ENCODE measurements at places on chromosomes 1 and 21.

GRCh38 chr1:6538956-6539355, 15.4 kb downstream of the NOL9 start:
- DNase-seq, result no peak

DNA sequence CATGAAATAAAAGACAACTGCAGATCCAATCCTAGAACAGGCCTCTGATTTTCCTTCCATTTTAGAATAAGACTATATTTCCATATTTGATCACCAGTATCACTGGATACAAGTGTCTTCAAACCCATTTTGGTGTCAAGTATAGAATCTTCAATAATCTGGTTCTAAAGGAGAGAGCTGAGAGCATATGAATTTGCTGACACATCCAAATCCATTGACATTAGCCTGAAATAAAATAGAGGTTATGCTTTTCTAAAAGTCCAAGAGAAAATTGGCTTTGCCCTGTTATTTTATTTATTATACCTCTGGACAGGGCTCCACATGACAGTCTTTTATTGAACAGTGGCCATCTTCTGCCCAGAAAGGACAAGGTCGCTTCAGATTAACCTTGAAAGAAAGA, 28.6 kb downstream of the ERO1B start:
- no peak for DNase-seq

- peak; percentile 73 for DNase-seq
These were observed 68.0 kb downstream of the TEX35 start for GRCh38 chr1:178580876-178581275.

DNA sequence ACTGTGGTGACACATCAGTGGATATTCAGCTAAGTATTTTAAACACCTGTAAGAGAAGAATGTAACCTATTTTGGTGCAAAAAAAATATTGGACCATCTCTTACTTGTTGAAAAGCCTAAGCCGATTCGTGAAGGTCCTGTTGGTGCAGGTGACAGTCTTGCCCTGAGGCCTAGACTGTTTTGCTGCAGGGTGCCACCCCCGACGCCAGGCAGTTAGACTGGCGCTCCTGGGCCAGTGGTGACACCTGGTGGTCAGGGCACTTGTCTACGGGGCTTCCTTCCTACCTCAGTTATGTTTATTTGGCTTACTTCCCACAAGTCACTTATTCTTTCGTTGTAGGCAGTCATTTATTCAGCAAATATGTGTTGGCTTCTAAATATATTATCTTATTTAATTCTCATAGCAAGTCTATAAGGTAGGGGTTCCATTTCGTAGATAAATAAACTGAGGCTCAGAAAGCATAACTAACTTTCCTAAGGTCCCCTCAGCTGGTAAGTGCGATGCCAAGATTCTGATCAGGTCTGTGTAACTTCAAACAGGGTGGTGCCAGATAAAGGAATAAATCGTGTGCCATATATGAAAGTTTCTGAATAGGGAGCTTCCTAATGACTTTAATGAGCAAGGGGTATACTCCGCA, 1.9 kb downstream of the EEIG2 start:
- peak; percentile 90 for DNase-seq

- DNase-seq, result no peak
These were observed 74.2 kb downstream of the PTPN14 start for GRCh38 chr1:214476986-214477870.

- no peak for DNase-seq
These were observed 44.1 kb downstream of the SLC5A9 start for GRCh38 chr1:48266576-48266975.

DNA sequence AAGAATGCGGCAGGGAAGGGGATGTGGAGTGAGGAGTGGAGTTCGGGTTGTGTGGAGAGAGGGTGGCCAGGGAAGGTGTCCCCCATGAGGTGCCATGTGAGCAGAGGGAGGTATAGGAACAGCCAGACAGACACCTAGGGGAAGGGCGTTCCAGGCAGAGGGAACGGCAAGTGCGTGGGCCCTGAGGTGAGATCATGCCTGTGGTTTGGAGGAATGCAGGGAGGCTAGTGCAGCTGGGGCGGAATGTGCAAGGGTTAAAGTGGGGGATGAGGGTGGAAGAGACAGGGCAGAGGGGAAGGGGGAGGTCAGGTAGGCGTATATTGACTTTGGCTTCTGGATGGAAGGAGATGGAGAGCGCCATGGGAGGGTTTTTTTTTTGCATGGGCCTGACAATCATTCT, 31.6 kb upstream of the PADI6 start:
- no peak for DNase-seq

GRCh38 chr1:169701261-169702005, 10.0 kb downstream of the SELL start:
- peak; percentile 43 for DNase-seq

- DNase-seq, result no peak
These were observed 142.5 kb downstream of the SYT2 start for GRCh38 chr1:202567738-202568137.

DNA sequence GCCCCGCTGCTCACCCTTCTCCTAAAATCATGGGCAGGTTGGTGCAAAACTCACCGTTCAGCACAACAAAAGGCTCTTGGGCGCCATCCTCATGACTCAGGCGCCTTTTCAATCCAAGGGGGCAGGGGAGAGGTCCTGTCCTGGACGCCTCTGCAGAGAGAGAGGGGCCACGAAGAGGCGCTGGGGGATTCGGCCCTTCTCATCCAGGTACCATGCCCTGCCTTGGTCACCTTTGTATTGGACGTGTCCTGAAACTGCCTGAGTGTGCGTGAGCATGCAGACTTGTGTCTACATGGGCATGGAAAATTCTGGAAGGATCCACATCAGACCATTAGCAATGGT, 53.5 kb downstream of the SLC37A1 start:
- no peak for DNase-seq

All from OCI-LY7 (cell line).